T-helper 17 cell (primary cell): ENCODE measurements at places on chromosomes 7 and 10.

- DNase-seq, result no peak
Measured at GRCh38 chr7:1928645-1929348, 258.7 kb downstream of the ELFN1 start.

GRCh38 chr10:49089557-49090188 lies 25.6 kb downstream of the VSTM4 start:
- DNase-seq, result no peak

DNA sequence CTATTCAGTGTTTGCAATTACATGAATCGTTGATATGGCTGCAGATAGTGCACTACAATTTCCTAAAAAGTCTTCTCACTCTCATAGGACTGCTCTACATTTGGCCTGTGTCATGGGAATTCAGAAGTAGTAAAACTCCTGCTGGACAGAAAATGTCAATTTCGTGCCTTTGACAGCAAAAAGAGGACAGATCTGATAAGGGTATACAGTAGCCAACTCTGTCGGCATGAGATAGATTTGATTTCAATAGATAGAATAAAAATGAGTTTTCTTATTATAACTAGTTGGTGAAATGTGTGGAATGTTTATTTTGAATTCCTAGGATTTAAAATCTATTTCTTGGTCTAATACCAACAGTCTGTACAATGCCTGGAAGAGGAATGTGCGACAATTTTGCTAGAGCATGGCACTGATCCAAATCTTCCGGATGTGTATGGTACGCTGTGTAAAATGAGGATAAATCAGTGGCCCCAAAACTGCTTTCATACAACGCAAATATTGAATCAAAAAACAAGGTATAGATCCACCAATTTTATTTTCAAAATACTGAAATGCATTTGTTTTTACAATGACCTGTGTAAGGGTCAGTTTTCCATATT lies 133.5 kb upstream of the CDK13 start:
- DNase-seq, result no peak

DNA sequence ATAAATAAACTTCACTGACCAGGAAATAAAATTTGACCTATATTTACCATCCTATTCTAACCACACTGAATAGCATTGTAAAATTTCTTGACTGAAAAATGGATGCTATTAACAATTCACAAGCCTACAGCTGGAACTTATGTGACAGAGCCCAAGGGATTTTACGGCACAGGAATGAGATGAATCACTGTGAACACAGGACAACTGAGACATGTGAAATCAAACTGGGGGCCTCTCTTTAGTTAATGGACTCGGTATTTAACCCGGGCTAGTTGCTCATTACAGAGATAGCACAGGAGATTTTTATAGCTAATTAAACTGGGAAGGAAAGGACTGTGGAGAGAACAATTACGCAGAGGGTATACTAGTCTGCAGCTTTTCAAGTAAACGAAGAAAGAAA lies 100.6 kb downstream of the MICU1 start:
- no peak for DNase-seq

DNA sequence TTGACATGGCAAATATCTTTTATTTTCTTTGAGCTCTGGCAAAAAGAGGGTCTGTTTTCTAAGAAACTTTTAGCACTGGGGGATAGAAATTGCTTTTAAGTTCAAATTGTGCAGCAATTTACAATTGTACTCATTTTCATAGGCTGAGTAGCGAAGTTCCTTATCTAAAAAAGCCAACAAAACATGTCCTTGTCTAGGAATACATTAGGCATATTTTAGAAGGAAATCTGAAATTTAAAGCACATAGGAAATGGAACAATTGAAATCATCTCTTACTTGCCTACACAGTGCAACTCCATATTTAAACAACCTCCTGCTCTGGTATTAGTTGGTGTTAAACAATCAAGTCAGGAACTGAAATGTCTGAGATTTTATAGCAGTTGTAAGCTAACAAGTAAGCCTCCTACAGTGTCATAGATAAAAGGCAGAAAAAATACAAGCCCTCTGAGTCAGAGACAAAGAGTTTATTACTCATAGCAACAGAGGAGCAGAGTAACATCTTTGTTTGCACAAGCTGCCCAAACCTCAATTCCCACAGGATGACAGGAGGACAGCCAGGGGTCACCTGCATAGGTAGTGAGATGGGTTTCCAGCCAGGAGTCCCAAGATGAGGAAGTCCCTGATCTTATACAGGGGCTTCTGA lies 280.2 kb upstream of the HGF start:
- no peak for DNase-seq

- DNase-seq, result no peak
Measured at GRCh38 chr10:77012812-77013500, 624.7 kb downstream of the KCNMA1 start.

DNA sequence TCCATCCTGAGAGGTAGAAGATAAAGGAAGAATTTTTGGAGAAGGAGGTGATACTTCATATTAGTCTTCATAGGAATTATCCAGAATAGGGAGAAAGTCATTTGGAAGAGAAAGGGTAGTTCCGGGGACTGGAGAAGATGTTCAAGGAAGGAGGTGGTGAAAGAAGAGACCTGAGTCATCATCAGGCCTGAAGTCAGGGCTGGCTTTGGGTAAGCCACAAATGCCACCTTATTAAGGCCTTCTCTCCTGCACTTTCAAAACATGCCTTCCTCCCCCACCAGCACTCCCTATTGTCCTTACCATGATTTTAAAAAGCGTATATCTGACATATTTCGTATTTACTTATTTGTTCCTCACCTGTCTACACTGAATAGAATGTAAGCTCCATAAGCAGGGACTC lies 112.2 kb upstream of the LRGUK start:
- no peak for DNase-seq

GRCh38 chr7:34016876-34017275 lies 111.5 kb downstream of the BMPER start:
- DNase-seq, result no peak

GRCh38 chr7:67754651-67755050 lies 758.0 kb downstream of the TYW1 start:
- no peak for DNase-seq

- DNase-seq, result no peak
Measured at GRCh38 chr10:19049567-19049966, 966 bp downstream of the MALRD1 start.

GRCh38 chr10:82982110-82982608 lies 1107.2 kb downstream of the NRG3 start:
- no peak for DNase-seq

GRCh38 chr7:70646536-70647248 lies 485.3 kb upstream of the GALNT17 start:
- DNase-seq, result no peak

DNA sequence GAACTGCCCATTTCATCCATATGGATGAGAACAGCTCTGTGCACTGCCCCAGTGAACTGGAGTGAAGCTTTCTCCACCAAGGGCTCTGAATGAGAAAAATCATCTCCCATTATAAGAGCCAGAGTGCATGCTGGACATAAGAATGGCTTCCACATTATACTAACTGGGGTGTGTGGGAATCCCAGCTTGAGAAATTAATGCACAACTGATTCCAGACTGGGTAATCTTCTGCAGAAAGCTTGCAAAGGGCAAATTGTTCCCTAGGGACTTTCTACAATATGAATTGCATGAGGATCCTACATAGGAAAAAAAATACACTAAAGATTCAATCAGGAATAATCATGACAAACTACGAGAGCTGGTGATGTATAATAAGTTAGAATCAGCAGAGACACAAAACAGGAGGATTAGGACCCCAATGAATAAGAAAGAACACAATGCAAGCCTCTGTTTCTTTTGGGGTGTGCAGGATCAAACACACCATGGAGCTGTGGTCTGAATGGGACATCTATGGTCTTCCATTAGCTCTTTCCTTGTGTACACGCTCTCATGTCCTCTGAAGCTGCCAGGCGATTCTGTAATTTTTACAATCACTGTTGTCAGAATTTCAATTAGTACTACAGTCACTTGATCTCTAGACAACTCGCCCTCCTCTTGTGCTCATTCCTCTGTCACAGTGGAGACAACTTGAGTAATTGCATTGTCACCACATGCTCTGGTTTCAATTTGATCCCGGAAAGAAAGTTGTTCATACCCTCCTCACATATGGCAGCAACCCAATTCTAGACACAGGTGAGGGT lies 1327.4 kb downstream of the GATA3 start:
- no peak for DNase-seq

DNA sequence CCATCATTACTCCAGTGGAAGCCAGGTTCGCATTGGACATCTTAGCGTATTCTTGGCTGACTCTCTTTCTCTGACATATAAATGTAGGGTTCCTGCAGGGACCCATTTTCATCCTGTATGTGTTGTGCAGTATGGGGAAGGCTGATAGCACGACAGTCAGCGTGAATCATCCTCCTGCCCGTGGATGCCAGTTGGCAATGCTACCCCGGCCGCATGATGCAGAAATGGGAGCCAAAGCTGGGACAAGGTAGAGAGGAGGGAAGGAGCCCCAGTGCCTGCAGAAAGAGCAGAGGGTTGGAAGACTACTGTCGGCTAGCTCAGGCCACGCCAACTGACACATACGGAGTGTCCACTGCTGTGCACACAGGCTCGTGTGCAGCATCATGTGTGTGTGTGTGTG lies 251.6 kb downstream of the SKAP2 start:
- no peak for DNase-seq

DNA sequence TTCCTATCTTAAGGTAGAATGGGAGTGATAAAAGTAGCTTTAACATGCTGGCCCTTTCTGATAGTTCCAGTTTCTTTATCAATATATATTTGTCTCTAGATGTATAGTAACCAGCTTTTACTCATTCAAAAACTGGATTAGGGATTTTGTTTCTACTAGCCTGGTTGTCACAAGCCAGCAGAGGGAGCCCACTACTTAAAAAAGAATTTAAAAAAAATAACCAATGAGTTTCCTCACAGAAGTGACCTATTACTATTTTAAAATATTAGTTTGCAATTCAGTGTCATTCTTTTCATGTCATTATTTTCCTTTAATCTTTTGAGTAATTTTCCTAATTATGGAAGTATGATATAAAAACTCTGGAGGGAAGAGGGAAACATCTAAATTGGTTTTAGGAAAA lies 142.1 kb downstream of the PHTF2 start:
- no peak for DNase-seq

GRCh38 chr10:14024329-14025202 lies 306.2 kb downstream of the FRMD4A start:
- no peak for DNase-seq

DNA sequence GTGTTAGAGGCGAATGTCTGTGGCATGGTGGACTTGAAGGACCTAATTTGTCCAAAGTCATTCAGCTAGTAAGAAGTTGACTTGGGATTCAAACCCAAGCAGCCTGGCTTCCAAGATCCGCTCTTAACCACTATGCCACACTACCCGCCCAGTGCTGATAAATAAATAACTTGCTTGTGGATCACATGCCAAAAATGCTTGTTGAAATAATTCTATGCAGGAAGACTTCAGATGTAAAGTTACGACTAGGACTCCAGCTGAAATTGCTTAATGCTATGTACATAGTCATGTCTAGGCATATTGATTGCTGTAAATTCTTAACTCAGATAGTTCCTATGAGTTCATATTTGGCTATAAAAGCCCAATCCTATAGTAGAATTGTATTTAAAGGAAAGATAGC lies 76.0 kb downstream of the PLXDC2 start:
- no peak for DNase-seq

DNA sequence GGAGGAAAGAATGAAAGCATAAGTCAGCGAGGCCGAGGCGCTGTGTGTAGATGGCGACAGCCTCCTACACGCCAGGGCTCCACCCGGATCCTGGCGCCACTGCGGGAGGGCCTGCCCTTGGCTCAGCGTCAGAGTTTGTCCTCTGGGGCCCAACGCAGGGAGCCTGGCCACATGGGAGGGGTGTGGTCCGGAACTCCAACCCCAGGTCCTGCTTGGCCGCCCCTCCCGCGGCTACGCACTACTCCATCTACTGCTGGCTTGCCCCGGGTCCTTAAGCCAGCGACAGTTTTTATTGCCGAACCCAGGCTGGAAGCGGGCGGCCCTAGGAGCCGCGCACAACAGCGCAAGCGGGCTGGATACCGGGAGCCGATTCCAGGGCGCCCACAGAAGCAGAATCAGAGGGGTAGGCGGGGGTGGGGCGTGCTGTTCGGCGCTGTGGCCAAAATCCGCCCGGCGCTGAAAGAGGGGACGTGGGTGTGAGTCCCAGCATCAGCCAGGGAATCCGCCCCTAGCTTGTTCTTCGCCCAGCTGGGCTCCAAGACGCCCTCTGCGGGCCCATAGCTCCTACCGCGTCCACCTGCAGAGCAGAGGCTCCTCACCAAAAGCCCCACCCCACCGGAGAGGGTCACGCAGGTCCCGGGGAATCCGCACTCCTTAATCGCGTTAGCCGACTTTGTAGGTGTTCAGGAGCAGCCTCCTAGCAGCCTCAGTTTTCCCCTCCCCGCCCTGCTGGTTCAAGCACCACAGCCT lies 4.5 kb downstream of the KAZALD1 start:
- peak; percentile 36 for DNase-seq

- DNase-seq, result no peak
Measured at GRCh38 chr7:35971133-35971891, 170.5 kb downstream of the SEPTIN7 start.

DNA sequence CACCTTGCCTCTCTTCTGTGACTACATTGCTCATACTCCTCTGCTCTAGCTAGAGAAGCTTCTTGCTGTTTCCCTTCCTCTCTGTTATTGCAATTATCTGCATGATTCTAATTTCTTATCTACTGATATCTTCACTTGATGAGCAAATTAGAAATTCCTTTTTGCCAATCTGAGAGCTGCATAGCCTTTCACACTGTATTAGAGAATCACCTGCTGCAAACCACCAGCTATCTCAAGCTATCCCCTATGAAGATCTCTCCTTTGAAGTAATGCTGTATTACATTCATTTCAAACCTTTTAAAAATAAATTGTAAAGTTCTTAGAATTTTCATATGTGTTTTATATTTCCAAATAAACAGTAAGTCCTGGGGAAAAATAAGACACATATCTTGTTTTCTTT lies 89.0 kb upstream of the ZNF804B start:
- DNase-seq, result no peak

- DNase-seq, result no peak
Measured at GRCh38 chr10:118080817-118081216, 34.1 kb upstream of the RAB11FIP2 start.

DNA sequence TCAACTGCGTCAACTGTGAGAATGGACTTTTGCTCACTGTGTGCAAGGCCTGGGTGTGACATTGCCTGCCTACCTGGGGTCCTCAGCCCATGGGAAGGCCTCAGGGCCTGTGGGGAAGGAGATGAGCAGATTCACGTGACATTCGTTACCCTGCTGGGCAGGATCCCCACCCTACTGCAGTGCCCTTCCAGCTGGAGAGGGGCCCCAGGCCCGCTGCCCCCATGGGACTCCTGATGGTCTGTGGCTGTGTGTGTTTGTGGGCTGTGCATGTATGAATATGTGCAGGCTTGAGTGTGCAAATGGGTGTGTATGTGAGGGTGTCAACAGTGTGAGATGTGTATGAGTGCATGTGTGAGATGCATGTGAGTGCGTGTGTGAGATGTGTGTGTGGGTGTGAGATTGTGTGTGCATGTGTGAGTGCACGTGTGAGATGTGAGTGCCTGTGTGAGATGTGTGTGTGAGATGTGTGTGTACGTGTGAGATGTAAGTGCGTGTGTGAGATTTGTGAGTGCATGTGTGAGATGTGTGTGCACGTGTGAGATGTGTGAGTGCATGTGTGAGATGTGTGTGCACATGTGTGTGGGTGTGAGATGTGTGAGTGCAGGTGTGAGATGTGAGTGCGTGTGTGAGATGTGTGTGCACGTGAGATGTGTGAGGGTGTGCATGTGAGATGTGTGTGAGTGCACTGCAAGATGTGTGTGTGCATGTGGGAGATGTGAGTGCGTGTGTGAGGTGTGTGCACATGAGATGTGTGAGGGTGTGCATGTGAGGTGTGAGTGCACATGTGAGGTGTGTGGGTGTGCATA lies 29.7 kb downstream of the PPIF start:
- DNase-seq, result no peak

- no peak for DNase-seq
Measured at GRCh38 chr10:131681122-131681521, 219.7 kb upstream of the PPP2R2D start.
